Right cardiac atrium (tissue), 5 donors: ENCODE measurements at places on chromosomes 4 and X. TPM values are rescaled to one million over a fixed set of nuclear protein-coding genes. Genes with fewer than 3 reads are reported as not detected.

Gene FATE1
- not detected for total RNA-seq

Gene PCSK1N
- 5.0 TPM for total RNA-seq

Gene IL3RA
- 3.2 TPM for total RNA-seq

Gene TMEM156
- not detected for total RNA-seq

Gene DIAPH2
- 12.3 TPM for total RNA-seq

Gene CT47B1
- total RNA-seq = not detected

Gene CDKL5
- 15.9 TPM for total RNA-seq

Gene IL13RA2
- total RNA-seq = not detected

Gene TCEAL2
- total RNA-seq = 3.1 TPM

Gene HS6ST2
- total RNA-seq = not detected

Gene RAB39B
- 0.60 TPM for total RNA-seq

Gene CFAP47
- not detected for total RNA-seq

Gene SERTM2
- total RNA-seq = not detected

Gene MAGEA2B
- not detected for total RNA-seq

Gene PRPS2
- 5.4 TPM for total RNA-seq

Gene FRG2
- not detected for total RNA-seq
